ENCODE measurements at places on chromosomes 5 and 9.
A peak's percentile ranks its signal among the peaks of the same experiment; 100 is the strongest.

- no peak for DNase-seq
These were observed 510.3 kb upstream of the KLF4 start for GRCh38 chr9:107999890-108000289.

GRCh38 chr9:77953590-77953989 lies 78.0 kb downstream of the GNAQ start:
- no peak for DNase-seq

DNA sequence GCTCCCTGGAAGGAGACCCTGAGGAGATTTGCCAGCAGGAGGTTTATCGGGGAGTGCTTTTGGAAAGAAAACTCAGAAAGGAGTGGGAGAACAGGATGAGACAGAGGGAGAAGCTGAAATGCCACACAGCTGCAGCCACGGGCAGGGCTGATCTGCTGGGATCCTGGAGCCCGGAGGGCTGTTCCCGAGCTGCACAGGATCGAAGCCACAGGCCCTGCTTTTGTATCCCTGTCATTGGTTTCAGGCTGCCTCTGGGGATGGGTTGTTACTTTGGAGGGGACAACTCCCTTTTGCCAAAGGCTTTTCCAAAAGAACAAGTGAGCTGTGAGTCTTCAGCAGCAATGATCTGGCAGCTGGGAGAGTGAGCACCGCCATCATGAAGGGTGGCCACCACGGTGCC lies 152.5 kb upstream of the PTCH1 start:
- no peak for DNase-seq

GRCh38 chr5:109784687-109785086 lies 95.0 kb downstream of the MAN2A1 start:
- peak; percentile 41 for DNase-seq

DNA sequence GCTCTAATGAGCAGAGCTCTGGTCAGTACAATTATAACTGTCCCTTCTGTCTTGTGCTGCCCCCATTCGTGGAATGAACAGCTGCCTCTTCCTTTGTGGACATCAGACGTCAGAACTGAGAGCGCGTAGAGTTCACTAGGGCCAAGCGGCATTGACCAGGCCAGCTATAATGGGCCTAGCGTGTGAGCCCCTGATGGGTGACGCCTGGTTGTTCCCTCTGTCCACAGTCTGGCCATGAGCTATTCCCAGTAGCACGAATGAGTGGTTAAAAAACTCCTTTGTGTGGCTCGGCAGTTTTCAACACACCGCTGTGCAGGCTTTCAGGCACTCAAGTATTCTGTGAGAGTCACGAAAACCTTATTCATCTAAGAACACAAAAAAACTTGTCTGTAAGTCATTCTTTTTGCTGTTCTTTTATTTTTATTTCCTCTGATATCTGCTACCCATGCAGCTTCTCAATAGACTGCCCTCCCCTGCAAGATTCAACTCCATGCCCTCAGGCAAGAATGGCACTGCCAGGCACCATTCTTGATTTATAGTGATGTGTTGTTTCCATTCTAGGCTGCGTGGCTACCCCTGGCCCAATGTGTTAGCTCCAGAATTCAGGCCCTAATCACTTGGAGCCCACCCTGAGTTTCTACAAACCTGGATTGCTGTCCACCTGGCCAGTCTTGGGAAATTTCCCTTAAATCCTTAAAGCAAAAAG lies 52.5 kb downstream of the ANKDD1B start:
- DNase-seq, result no peak

GRCh38 chr5:73895471-73895870 lies 269.5 kb downstream of the ARHGEF28 start:
- peak; percentile 42 for DNase-seq

- DNase-seq, result no peak
These were observed 129.6 kb downstream of the COL23A1 start for GRCh38 chr5:178460598-178460997.

GRCh38 chr5:126793097-126793496 lies 16.2 kb downstream of the LMNB1 start:
- no peak for DNase-seq

DNA sequence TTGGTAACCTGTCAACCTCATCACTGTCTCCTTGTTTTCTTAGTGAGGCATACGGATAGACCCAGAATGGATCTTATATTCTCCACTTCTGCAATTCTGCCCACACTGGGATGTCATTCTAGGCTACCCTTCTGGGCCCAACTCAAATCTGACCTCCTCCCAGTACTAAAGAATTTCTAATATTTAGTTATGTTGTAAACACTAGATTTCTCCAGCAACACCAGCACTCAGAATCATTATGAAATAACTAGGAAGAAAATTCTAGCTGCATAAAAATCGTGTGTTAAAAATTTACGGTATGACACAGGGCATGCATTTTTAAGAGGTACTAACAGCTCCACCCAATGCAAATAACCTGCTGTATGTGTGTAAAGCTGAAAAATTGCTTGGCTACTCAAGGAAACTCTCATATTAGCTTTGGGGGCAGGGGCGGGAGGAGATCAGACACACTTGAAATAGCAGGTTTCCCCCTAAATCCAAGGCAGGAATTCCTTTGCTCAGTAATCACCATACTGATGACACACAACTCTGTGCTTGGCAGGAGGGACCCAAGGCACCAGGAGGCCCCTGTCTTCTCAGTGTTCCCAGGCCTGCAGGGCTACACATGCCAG lies 27.3 kb downstream of the MACROH2A1 start:
- no peak for DNase-seq

GRCh38 chr5:6611334-6612256 lies 21.2 kb downstream of the NSUN2 start:
- DNase-seq, result no peak

- DNase-seq, result peak; percentile 56
These were observed 206.4 kb upstream of the CDKN2B start for GRCh38 chr9:22215521-22215920.

DNA sequence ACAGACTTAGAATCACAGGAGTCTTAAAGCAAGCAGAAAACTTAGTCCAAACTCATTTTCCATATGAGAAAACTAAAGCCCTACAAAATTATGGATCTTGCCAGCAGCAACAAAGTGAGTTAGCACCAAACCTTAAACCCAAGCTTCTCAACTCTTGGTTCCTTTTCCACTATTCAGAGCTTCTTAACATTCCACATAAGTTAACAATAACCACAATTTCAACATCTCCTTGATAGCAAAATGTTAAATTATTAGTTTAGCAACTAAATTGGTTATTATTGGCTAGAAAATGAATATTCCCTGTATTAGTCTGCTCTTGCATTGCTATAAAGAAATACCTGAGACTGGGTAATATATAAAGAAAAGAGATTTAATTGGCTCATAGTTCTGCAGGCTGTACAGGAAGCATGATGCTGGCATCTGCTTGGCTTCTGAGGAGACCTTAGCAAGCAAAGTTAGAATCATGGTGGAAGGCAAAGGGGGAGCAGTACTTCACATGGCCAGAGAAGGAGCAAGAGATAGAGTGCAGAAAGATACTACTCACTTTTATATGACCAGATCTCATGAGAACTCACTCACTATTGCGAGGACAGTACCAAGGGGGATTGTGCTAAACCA lies 26.2 kb upstream of the ARSB start:
- DNase-seq, result no peak

GRCh38 chr5:154511984-154512383 lies 34.0 kb upstream of the HAND1 start:
- DNase-seq, result no peak

DNA sequence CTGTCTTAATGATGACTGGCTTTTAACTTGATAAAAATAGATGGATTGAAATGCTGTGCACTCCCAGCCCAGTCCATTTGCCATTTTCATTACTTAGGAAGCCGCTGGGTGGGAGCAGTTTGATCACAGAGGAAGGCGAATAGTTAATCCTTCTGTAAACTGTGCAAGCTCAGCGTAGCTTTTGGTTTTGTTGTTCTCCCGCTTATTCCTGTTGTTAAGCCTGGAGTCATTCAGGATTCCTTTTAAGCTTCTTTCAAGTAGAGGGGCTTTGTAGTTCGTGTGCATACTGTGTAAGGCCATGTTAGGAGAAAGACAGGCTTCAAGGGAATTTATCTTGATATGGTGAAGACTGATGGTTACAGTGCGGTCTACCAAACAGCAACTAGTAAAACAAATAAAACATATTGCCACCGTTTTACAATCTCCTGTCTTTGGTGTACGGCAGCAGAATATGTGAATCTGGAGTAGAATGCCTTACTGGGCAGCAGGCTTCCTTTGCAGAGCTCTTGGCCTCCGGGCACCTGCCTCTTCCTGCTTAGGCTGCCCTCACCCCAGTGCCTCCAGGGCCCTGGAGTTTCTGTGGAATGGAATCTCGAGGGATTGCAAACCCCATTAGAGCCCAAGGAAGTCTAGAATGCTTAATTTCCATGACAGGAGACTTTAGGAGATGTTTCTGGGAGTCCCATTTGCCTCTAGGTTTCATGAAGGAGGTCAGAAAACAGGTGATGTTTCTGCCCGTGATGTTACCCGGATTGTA lies 141.4 kb downstream of the TRIO start:
- DNase-seq, result peak; percentile 38

DNA sequence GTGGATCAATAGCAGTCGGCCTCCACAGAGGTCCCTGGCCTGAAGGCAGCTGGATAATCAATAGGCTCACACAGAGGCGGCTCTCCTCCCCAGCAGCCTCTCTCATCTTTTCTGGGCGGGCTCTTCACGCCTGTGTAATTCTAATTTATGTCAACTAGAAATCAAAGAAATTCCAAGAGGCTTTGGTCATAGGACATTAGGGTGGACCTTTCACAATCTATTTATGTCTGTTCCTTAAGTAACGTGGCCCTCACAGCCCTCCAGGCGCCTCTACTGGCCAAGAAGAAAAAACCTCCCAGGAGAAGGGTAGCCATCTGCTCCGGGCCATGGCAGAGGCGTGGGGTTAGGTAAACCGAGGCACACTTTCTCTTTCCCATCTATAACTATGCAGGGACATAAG lies 205.1 kb upstream of the EFNA5 start:
- peak; percentile 74 for DNase-seq

DNA sequence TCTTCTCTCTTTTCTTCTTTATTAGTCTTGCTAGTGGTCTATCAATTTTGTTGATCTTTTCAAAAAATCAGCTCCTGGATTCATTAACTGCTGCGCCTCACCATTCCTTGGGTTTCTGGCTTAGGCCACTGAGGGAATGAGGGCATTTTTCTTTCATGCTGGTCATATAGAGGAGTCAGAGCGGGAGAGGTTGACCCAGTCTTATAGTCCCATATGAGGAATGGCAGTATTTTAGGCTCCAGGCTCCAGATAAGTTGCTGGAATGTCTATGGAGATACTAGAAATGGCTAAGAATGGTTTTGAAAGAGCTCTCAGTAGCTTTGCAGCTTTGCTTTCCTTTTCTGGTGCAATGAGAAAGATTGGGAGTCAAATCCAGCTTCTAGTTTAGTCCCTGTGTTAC lies 58.2 kb downstream of the GALNT10 start:
- no peak for DNase-seq

DNA sequence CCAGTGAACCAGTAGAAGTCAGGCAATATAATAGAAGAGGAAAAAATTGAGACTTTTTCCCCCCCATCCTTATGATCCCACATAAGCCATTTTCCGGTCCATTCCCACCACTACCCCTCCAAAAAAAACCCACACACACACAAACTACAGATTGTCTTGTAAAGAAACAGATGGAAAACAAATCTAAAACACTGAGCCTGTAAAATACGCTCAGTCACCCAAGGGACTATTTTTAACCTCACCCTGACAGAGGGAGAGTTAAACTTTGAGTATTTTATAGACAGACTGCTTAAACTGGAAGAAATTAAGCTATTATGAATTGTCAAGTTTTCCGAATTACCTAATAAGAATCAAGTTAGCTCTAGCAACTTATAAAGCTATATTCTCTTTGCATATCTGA lies 471.8 kb upstream of the C9orf72 start:
- DNase-seq, result no peak

- no peak for DNase-seq
These were observed 15.1 kb upstream of the SLC2A6 start for GRCh38 chr9:133493845-133494540.

DNA sequence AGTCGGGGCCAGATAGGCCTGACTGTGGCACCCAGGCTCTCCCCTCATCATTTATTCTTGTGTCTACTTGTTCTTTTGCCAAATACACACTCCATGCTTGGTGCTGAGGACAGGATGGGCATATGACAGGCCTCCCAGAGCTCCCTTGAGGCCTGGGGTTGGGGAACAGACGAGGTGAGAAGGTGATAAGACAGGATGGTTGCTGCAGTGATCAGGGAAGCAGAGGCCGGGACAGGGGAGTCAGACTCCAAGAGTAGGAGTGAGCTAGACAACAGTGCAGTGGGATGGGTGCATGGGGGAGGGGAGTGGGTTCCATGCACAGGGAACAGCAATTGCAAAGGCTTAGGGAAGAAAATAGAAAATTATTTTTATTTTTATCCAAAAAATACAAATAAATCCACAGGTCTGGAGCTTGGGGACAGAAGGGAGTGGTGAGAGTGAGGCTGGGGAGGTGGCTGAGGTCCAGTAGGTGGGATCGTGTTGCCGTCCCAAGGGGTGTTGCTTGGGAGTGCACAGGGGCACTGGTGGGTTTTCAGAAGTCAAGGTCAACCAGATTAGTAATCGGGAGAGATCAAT lies 3.4 kb upstream of the AMBP start:
- DNase-seq, result no peak

DNA sequence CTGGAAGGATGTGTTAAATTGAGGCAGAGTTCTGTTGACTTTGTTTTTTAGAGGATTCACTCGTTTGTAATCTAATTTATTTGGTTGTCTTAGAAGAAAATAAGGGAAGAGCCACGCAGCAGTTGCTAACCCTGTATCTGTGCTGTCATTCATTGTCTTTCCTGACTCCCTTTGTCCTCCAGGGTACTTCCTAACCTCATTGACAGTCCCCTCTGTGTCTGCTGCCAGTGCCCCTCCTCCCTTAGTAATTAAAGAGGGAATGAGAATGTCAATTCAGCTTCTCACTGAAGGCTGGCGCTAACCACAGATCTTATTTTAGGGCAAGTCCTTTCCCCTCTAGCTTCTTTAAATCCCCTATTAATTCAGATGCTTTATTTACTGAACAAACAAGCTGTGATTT lies 84.0 kb downstream of the MAST4 start:
- no peak for DNase-seq

DNA sequence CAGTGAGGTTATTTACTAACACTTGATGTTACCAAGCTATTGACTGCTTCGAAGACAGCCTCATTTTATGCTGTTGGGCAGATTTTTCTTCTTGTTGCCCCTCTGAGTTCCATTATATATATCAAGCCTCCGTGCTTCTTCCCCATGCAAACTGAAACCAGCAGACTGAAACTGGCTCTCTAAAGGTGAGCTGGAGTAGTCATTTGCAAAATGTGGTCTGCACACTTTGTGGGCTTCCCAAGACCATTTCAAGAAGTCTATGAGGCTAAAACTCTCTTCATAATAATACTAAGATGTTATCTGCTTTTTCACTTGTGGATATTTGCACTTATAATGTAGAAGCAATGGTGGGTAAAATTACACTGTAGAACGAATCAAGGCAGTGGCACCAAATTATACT lies 13.9 kb downstream of the SLC36A1 start:
- DNase-seq, result no peak
